Metanephros (tissue), 2 donors: ENCODE measurements at places on chromosomes 7 and 10. TPM values are rescaled to one million over a fixed set of nuclear protein-coding genes. Genes with fewer than 3 reads are reported as not detected.

The SLC26A5 gene
- total RNA-seq, result not detected

The RRP12 gene
- total RNA-seq, result 27.2 TPM

The GIMAP2 gene
- 10.0 TPM for total RNA-seq

The LRIT1 gene
- total RNA-seq, result not detected

The ADAP1 gene
- total RNA-seq, result 18.6 TPM

The SGCE gene
- 112 TPM for total RNA-seq

The CALML3 gene
- total RNA-seq, result not detected

The TRUB1 gene
- 32.1 TPM for total RNA-seq

The GRID1 gene
- 2.7 TPM for total RNA-seq

The ZNF22 gene
- total RNA-seq, result 41.2 TPM

The PRKCQ gene
- total RNA-seq, result 17.2 TPM

The INA gene
- total RNA-seq, result 0.58 TPM

The SEMA3C gene
- 139 TPM for total RNA-seq

The RTKN2 gene
- 5.7 TPM for total RNA-seq

The OGDHL gene
- total RNA-seq, result 57.6 TPM

The PPP1R9A gene
- 39.9 TPM for total RNA-seq

The RGS10 gene
- 32.9 TPM for total RNA-seq
